ENCODE measurements at places on chromosomes 1 and 21.
A peak's percentile ranks its signal among the peaks of the same experiment; 100 is the strongest.

- DNase-seq, result peak; percentile 59
These were observed 1.8 kb upstream of the MCOLN2 start for GRCh38 chr1:84998642-84999280.

GRCh38 chr1:172902200-172902599 is 148.5 kb downstream of the TNFSF18 start:
- no peak for DNase-seq

- peak; percentile 88 for DNase-seq
These were observed 15.2 kb downstream of the BCAN start for GRCh38 chr1:156656806-156657740.

GRCh38 chr1:16605532-16606505 is 7.5 kb downstream of the NBPF1 start:
- DNase-seq, result no peak

- DNase-seq, result no peak
These were observed 21.9 kb upstream of the KIF14 start for GRCh38 chr1:200642481-200642880.

- DNase-seq, result no peak
These were observed 8.9 kb upstream of the MRPL55 start for GRCh38 chr1:228118040-228118439.

GRCh38 chr1:217089361-217090014 is 366.3 kb upstream of the ESRRG start:
- no peak for DNase-seq

DNA sequence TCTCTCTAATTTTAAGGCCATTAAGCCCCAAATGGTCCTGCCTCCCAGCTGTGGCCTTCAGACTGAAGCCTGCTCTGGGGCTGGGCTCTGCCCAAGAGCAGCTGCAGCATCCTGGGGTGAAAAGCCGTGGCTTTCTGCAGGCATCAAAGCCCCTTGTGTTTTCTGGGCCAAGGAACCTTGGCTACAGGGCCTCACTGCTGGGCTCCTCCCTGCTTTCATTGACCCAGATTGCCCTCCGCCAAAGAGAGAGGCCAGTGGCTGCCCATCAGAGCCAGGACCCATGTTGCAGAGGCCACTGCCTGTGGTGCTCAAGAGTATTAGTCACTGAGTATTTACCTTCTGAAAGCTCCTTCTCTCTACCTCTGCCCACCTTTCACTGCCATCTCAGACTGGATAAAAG is 1.6 kb downstream of the ZNF648 start:
- no peak for DNase-seq

GRCh38 chr1:88917321-88918025 is 26.1 kb upstream of the GTF2B start:
- no peak for DNase-seq

DNA sequence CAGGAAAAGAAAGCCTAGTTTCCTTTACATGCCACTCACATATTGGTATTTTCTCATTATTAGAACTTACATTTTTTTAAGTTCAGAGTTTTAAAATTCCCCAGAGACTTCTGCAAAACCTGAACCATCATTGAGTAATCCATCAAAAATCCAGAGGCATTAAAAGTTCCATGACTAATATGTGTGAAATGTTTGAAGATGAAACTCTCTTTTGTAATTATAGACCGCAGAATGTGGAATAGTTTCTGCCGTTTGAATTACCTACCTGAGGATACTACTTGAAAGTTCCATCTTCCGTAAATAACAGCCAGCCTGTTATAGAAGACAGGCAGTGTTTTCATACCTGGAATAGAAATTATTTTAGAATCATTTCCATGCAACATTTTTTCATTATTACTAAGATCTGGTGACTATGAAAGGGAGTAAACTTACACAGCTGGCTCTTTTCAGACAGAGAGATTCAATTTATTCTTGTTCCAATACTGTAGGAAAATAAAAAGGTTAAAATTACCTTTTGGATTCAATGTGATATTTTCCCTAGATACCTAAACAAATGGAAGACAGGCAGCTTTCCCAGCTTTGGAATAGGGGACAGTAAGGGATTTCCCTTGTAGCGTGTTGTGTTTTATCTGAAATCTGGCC is 131.4 kb downstream of the ST6GALNAC5 start:
- DNase-seq, result no peak

DNA sequence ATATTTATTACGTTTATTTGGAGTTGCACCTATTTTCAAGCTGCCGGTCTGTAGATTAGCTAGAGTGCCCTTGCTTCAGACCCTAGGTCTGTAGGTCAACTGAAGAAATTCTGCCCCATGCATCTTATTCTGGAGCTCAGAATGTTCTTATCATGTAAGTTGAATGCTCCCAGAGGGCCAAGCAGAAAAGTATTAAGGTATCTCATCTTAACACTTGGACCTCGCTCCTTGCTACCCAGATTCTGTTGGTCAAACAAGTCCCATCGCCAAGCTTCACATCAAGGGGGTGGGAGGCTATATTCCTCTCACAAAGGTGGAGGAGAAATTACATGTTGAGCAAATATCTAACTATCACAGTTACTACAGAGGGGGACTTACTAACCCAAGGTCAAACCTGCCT is 187.7 kb downstream of the C1orf94 start:
- no peak for DNase-seq

GRCh38 chr1:28195780-28196179 is 19.3 kb upstream of the PTAFR start:
- no peak for DNase-seq

GRCh38 chr1:94299627-94300553 is 62.5 kb upstream of the ARHGAP29 start:
- no peak for DNase-seq

DNA sequence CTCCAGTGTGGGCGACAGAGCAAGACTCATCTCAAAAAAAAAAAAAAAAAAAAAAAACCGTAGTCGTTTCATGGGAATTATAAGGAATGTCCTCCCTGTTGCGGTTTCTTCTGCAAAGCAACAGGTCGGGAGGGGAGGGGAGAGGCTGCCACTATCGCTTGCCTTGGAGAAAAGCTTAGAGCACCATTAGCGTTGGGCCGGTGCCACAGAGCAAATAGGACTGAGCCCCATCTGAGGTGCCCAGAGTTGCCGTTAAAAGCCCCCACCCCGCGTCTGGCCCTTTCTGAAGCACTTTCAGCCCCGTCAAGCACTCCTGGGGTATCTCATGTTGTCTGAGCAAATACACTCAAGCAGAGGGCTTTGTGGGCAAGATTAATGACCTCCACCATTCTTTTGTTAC is 2.2 kb downstream of the RIPPLY3 start:
- no peak for DNase-seq

DNA sequence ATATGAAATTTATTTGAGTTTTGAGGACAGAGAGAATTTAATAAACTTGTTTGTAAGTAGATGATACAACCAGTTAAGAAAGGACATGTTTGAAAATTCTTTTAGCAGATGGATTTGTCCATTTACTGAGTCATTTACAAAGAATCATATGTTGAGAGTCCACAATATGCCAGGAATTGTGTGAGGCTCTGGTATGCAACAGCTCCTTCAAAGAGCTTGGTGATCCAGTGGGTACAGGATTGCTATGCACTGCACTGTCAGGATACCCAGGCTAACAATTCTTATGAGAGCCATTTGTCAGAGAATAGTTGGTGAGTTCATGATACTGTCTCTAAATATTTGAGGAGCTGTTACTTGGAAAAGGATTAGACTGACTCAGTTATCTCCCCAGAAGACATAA is 11.0 kb downstream of the DNM3 start:
- no peak for DNase-seq

DNA sequence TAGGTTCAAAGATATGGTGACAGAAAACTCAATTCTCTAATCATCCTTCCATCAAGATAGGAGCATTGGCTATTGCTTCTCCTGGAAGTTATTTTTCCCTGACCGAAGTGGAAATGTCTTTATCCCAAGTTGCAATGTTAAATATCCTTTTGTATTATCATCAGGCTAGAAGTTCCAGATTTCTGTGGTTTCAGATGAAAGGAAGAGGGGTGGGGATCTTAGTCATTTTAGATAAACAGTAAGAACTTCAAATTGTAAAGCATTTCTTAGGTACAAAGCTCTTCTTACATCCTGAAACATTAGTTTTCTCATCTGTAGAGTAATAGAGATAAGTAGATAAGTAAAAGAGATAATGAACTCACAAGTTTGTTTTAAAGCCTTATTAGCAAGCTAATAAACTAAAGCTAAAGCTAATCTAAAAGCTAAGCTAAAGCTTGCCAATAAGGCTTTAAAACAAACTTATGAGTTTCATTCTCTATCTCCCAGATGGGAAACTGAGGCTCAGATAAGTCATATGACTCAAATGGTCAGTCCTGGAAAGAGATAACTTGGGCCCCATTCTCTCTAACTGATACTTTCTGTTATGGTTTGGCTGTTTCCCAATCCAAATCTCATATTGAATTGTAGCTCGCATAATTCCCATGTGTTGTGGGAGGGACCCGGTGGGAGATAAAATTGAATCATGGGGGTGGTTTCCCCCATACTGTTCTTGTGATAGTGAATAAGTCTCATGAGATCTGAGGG is 99.2 kb upstream of the KCNK2 start:
- DNase-seq, result no peak

GRCh38 chr1:46379996-46380395 is 14.1 kb upstream of the FAAH start:
- DNase-seq, result no peak

DNA sequence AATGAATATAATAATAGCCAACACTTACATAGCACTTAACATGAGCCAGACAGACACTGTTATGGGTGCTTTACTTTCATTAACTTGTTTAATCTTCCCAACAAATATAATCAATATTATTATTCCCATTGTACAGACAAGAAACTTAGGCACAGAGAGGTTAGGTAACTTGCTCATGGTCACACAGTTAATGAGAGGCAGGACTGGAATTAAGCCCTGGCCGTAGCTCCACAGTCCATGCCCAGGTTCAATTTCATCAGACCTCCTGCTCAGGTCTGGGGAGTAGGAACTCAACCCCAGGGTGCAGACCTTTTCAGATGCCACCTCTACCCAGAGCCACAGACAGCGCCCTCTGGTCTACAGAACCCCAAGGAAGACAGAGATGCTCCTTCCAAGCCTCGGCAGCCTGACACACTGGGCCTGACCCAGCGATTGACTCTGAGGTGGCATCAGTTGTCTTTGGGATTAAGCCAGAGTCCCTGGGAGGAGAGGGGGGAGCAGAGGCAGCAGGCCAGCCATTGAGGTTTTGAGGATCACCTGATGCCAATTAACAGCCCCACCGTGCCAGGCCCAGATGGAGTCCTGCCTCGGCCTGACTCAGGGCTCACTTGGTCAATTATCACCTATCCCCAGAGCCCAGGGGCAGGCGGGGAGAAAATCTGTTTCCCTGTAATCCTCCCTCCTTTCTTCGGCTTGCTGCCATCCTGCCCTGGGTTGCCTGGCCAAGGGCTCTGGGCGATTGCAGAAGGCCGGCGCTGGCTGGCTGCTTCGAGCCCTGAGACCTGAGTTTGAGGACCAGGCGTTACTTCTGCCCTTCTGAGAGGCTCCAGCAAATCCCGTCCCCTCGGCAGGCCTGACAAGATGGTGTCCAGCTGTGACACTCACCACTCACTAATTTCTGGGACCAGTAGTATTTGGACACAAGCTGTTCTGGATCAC is 116.7 kb downstream of the LACTBL1 start:
- no peak for DNase-seq

DNA sequence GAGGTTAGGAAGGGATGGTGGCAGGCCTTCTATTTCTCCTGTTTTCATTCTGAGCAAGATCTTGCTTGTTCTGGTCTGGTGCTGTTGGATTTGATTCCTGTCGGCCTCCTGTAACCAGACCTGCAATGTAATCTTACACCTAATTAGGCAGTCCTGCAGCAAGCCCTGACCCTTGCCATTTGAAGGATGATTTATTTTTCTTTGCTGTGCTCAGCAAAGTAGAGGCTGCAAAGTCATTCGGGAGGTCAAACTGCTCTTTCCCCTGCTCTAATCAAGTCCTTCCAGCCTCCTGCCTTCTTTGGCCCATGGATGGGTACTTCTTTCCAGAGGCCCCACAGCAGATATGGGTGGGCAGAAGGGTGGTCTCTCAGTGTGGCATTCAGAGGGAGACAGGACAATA is 417.7 kb upstream of the USP24 start:
- no peak for DNase-seq

DNA sequence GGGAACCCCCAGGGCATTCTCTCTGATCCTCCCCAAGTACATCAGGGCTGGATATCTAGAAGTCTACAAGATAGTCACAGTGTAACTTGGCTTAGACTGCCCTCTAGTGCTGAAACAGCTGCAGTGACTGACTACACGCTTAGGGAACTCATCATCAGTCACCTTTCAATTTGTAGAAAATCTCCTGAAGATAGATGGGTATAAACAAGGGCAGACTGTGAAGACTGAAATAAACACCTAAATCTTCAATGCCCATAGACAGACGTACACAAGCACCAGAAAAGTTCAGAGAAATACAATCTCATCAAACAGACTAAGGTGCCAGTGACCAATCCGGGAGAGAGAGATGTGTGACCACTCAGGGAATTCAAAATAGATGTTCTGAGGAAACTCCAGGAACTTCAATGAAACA is 46.6 kb downstream of the PACC1 start:
- peak; percentile 56 for DNase-seq

GRCh38 chr1:9912264-9912936 is 2.3 kb upstream of the CTNNBIP1 start:
- no peak for DNase-seq

DNA sequence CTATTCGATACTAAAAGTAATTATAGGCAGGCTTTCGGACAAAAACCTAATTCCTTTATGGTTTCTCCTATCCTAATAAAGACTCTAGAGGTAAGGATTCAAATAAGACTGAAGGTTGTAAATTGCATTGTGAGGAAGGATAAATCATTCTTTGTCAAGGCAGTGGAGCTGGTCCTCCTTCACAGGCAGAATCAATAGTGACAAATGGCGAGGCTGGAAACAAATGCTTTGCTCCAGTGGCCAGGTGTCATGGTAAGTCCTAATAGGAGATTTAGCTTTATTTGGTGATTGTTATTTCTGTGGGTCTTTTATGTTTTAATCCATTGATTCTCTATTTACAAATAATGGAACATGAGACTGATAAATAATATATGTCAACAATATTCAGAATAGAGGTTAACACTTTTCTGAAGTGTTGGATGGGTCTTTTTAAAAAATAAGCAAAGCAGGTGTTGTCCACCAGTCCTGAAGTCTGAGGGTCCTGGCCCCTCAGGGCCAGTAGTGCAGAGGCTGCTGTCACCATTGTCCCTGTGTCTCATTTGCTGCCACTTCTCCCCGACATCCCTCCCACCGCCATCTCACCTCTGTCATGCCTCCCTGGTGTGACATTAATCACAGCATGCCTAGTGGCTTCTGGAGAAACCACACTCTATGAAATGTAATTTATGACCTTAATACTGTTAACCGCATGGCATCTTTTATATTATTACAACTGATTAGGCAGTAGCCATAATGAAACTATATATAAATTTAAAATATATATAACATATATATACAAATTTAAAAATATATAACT is 120.9 kb upstream of the MAGI3 start:
- DNase-seq, result no peak

GRCh38 chr1:16243215-16243610 is 6.2 kb upstream of the CPLANE2 start:
- DNase-seq, result no peak

GRCh38 chr1:229452956-229453801 is 19.3 kb upstream of the ACTA1 start:
- no peak for DNase-seq

Data from activated T-cell treated with anti-CD3 and anti-CD28 coated beads, Interleukin-2, amount 50 U/mL, for 48 hours (primary cell).